ENCODE measurements at places on chromosomes 1 and 21.

- DNase-seq = no peak
Observed at GRCh38 chr1:97869441-97869840, 51.4 kb downstream of the DPYD start.

DNA sequence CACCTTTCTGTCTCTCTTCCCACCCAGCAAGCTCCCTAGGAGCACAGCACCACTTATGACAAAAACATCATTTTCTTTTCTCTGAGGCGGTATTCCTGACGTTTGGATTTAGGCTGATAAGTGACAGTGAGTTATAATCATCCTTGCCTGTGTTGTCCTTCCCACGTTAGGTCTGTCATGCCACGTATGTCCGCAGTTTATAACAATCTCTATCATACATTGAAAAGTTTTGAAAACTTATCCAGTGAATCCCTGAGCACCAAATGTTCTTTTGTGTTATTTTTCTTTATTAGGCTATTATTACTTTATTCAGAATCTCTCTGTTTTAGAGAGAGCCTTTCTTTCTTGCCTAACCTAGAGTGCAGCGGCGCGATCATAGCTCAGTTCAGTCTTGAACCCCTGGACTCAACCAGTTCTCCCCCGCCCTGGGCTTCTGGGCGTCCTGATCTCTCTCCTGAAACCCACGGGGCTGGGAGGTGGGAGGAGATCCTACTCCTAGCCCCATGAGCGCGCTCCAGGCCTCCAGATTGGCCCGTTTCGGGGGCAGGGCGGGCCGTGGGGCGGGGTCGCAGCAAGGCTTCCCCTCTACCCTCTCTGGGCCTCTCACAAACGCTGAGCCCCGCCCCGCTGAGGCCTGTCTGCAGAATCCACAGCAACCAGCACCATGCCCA, at the start of gene GSTM2:
TSS of gene GSTM2 (plus strand) at position 606 of the 671 bp plus-strand sequence. CDS start at position 665, 59 bp downstream.
- peak; percentile 75 for DNase-seq

- no peak for DNase-seq
Observed at GRCh38 chr1:111505641-111506119, 2.2 kb upstream of the ADORA3 start.

DNA sequence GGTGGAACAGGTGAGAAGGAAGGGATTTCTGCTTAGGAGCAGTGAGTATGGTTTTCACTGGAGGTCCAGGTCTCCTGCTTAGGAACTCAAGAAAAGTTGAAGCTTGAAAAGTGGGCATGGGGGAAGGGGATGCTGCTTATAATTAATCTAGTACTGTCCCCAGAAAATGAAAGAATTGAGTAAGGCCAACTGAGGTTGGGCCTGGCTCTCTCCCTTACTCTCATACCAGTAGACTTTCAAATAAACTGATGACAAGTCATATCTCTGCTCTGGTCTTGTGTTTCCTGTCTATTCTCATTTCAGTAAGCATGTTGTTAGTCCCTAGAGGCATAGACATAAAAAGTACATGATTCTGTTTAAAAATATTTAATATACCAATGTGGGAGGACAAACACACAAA, 26.4 kb downstream of the CD48 start:
- DNase-seq = no peak

- DNase-seq = no peak
Observed at GRCh38 chr1:69613414-69613813, 45.7 kb downstream of the LRRC7 start.

- no peak for DNase-seq
Observed at GRCh38 chr1:202834771-202835547, 24.2 kb downstream of the PCAT6 start.

GRCh38 chr1:183675883-183676585, 22.9 kb upstream of the APOBEC4 start:
- DNase-seq = no peak

DNA sequence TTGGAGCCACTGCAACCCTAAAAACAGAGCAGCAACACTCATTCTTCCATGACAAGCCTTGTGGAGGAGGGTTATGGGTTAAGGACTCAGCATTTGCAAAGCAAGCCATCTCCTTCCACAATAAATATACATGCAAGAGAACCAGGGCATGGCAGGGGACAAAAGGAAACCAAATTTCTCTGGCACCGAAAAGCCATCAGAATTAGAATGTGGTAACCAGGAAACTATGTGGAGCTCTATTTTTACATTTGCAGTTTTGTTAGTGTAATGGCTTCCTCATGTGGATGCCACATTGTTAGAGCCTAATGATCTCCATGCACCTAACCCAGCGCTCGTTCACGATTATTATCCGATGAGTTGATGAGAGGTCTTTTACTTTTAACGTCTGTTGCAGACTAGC, 91.7 kb downstream of the NAV1 start:
- no peak for DNase-seq

GRCh38 chr1:41919764-41920397, 1.2 kb upstream of the HIVEP3 start:
- no peak for DNase-seq

DNA sequence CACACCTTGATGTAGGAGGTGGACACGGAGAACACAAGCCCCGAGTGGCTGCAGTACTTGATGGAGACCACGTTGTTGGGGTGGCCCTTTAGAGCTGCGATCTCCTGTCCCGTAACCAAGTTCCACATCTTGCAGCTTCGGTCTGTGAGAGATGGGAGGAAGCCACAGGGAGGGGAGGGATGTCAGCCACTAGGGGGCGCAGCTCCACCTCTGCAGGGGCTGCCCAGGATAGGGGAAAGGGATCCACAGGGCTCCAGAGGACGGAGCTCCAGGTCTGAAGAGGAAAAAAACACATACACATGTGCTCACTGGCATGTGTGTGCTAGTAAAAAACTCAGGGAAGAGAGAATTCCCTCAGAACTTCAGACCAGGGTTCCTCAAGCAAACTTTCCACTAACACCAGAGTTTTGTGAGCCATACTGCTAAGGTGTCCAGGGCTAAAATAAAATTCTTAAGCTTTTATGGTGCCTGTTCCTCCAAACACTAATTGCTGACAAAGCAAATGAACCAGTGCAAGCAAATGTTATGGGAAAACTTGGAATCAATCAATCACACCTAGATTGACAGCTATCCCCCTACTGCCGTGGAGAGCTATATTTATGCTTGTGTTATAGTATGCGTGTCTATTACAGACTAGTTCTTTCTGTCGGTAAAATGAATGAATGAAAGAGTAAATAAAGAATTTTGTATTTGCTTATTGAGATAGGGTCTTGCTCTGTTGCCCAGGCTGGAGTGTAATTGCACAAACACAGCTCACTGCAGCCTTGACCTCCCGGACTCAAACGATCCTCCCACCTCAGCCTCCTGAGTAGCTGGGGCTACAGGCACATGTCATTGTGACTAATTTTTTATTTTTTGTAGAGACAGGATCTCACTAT, 43.7 kb downstream of the KIF21B start:
- DNase-seq = no peak

GRCh38 chr1:12539705-12540579, 78.1 kb downstream of the DHRS3 start:
- peak; percentile 63 for DNase-seq

GRCh38 chr1:79595931-79596330, 589.4 kb upstream of the ADGRL4 start:
- no peak for DNase-seq

DNA sequence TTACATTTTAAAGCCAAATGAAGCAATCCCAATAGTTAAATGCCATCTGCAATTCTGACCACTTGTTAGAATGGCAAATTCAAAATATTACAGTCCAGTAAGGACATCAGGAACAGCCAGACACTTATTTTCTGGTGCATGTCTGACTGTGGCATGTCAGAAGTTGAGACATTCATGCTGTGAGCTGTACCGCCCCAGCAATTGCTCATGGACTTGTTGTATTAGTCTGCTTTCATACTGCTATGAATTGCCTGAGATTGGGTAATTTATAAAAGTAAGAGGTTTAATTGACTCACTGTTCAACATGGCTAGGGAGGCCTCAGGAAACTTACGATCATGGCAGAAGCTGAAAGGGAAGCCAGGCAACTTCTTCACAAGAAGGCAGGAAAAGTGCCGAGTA, 19.1 kb downstream of the DDAH1 start:
- DNase-seq = no peak

DNA sequence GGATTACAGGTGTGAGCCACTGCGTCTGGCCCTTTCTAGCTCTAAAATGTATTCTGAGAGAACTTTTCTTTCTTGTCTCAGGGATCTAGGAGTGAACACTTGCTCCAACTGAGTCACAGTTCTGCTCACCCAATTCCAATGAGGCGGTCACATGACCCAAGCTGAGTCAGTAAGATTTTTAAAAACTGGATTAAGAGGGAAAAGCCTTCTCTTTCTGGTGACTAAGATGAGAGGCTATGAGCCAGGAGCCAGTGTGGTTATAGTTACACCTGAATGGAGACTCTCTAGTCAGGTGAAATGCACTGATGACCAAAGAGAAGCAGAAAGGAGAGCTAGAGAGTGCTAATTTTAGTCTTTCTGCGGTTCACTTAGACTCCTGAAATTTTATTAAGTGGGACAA, 9.5 kb upstream of the DEPDC1 start:
- no peak for DNase-seq

GRCh38 chr1:50091068-50091467, 17.7 kb upstream of the ELAVL4 start:
- no peak for DNase-seq

GRCh38 chr1:197471248-197471985, 203.4 kb downstream of the CRB1 start:
- DNase-seq = no peak

DNA sequence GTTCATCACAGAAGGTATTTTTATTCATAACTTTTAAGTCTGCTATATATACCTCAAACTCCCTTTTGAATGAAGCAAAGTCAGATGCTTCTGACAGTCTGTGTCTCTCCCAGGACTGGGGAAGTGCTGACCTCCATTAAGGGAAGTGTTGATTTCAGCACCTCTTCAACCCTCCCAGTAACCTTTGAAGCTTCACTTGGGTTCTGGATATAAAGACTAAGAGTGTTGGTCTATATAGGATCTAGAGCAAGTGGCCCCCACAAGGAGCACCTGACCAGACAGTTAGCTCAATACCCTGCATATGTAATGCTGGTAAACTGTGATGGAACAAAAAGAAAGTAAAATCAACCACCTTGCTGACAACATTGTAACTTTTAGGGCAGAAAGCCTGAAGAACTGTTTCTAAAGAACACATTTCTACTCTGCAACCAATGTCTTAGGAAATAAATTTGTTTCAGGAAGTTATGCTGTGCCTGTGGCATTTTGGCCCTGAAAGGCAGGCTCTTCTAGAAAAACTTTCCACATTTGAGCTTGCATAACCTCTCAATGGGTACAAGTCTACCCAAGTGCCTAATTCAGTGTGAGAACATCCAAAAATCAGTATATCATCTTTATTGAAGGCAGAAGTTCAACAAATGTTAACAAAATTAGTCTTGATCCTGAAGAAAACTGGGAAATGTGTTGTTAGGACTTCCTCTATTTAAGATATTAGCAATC, 865 bp upstream of the PTPN22 start:
- DNase-seq = no peak

DNA sequence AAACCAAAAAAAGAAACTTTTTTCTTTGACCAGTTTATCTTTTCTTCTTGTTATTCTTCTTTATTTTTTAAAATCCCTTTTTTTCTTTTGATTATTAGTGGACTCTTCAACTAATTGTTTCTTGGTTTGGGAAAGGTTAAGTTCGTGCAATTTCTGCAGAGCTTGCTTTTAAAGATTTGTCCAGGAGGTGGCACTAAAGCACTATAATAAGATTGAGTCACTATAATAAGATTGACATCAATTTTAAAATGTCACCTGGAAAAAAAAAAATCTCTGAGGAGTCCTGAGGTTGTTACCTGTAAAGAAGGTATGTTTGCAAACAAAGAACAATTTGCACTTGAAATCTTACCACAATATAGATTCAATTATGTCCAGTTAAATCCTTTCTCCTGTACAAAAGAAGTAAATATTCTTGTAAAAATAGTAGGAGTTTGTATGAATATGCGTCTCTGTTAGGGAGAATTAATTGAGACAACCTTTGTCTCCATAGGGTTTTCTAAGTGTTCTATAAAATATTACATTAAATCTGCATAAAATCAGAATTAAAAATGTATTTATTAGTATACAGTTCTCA, 166.7 kb downstream of the ADGRL4 start:
- no peak for DNase-seq

GRCh38 chr21:31977816-31978215, 105.0 kb downstream of the HUNK start:
- no peak for DNase-seq

- DNase-seq = no peak
Observed at GRCh38 chr1:245901565-245901964, 605.5 kb downstream of the SMYD3 start.

- DNase-seq = no peak
Observed at GRCh38 chr1:172599912-172600311, 59.0 kb upstream of the FASLG start.

GRCh38 chr1:34166191-34166624, 1.2 kb upstream of the CSMD2 start:
- no peak for DNase-seq

- no peak for DNase-seq
Observed at GRCh38 chr1:118461154-118461553, 276.1 kb upstream of the SPAG17 start.

DNA sequence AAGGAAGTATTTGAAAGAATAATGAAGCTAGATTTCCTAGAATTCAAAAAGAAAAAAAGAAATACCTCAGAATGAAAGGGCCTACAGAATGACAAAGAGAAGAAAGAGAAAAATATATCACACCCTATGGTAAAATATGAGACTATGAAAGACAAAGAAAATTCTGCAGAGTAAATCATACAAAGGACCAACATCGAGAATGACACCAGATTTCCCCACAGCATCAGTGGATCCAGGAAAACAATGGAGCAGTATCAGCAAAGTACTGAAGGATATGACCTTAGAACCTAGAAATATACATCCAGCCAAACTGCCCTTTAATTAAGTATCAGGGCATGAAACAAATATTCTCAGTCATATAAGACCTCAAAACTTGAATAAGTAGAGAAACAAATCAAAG, 21.2 kb upstream of the IFNAR2 start:
- DNase-seq = no peak

DNA sequence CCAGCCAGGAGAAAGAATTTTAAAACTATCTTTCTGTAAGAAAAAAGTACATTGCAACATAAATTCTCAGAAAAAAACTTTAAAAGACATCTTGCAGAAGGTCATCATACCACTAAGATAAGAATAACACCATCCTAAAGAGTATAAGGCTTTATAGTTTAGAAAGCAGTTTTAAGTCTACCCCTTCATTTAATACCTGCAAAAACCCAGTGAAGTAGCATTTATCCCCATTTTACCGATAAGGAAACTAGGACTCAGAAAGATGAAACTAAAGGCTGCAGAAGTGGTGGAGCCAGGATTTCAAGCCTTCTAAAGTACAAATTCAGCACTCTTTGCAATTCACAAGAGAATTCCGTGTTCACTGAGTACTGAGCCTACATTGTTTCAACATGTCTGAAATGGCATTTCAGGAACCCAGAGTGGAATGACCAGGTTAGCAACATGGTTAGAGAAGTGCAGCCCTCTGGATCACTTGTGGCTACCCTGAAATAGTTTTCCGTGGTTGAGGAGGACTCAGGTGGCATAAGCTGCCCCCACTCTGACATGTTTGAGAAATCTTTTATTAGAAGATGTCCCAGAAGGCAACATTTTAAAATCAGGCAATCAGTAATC, 6.7 kb downstream of the MYCL start:
- DNase-seq = no peak

Data from left lobe of liver (tissue), 2 donors.